ENCODE measurements at places on chromosomes 13 and 19.

- no peak for DNase-seq
These were observed 82.0 kb downstream of the SLC10A2 start for GRCh38 chr13:102984210-102984609.

DNA sequence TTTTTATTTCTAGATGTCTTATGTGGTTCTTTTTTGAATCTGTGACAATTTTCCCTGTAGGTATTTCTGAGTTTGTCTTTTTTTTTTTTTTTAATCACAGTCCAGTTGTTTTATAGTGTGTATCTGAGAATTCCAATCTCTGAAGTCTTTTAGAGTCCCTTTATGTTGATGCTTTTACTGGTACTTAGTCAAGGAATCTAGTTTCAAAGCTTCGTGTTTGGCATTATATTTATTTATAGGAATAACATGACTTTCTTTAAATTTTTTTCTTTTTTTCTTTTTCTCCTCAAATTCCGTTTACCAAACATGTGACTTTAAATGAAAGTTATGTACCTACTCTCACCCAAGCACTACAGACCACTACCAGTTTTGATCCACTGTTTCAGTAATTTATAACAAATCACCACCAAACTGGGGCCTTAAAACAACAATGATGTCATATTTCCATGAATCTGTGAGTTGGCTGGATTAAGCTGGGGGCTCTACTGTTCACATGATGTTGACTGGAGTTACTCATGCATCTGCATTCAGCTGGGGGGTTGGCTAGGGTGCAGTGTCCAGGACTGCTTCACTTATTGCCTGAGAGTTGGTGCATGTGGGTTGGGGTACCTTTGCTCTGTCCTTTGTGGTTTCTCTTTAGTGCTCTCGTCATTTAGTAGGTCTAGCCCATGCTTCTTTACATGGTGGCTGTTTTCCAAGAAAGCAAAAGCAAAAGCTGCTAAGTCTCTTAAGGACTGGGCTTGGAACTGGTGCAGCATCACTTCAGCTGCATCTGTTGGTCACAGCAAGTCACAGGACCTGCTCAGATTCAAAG, 22.3 kb downstream of the KCTD4 start:
- no peak for DNase-seq

DNA sequence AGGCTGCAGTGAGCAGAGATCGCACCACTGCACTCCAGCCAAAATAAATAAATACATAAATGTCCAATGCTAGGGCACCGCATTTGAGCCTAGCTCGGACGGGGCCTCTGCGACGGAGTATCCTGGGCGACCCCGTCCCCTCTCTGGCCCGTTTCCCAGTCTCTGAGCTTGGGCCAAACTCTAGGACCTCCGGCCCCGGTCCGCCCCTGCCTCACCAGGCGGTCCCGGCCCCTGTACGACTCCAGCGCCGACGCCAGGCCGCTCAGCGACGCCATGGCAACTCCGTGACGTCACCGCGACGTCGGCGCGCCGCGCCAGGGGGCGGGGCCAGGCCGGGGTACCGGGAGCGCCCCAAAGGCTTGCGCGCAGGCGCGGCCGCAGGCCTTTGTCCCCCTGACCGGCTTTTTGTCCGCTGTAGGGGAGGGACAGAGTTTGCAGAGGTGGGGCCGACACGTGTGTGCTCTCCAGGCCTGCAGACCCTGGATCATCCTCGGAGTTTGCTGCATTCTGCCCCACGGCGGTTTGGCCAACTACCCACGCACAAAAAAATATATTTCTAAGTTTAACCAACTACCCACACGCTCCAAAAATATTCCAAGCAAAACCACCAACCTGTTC, at the start of gene PEX11G:
Gene PEX11G, minus strand, starts transcription at position 300 of the 618 bp plus-strand sequence. Its CDS starts 25 bp downstream, at position 275.
- DNase-seq = peak; percentile 84

DNA sequence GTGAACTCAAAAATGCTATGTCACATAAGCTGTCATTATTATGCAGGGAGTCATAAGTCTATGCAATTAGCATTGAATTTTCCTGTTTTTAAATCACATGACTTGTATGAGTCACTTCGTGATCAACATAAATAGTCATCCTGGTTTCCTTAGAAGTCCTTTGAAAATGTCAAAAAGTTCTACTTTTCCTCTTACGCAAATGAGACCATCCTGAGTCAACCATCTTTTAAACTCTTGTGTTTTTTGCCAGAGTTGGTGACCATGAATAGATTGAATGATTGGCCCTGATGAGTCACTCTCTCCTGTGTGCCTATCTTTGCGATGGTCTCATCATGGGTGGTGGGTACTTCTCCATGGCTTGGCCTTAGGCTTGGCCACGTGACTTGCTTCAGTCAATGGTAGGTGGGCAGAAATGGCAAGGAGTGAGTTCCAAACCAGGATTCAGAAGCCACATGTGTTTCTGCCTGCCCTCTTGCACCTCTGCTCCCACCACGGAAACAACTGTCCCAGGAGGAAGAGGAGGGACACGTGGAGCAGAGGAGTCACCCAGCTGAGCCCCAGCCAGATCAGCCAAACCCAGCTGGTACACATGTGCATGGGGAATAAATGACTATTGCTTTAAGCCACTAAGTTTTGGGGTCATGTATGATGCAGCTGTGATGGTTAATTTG, 123.5 kb upstream of the CACNA1A start:
- DNase-seq = no peak

DNA sequence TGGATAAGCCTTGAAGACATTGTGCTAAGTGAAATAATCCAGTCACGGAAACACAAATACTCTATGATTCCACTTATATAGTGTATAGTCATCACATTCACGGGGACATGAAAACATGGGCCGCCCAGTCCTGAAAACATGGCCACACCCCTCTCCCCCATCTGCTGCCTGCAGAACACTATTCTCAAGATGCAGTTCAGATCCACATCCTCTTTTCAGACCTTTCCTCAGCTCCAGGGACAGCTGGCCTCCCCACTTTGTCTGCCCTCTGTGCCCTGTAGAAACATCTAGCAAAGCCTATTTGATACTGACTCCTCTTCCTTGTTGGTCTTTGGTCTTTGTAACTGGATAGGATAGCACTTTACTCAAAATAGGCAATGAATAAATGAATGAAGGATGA, 8.3 kb downstream of the RFX2 start:
- no peak for DNase-seq

DNA sequence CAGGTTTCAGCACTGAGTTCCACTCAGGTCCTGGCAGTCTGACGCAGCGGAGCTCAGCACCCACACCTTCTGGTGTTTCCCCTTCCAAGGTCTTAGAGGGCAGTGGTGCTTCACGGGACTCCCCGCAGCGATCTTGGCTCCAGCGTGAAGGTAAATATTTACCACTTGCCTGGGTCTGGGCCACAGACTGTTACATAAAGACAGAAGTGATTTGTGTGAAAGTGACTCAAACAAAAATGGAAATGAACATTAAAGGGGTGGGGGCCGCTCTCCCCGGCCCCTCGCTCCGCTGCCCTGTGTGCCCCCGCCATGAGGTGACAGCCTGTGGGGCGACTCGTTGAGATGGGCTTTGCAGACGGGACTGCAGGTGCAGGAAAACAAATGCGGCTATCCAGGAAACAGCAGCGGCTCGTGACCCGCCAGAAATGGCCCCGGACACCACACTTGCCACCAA, 55.0 kb downstream of the GGACT start:
- DNase-seq = no peak

GRCh38 chr13:76406243-76406642, 480.0 kb downstream of the KCTD12 start:
- DNase-seq = no peak
